ENCODE measurements at places on chromosomes 5 and 9. TPM values are rescaled to one million over a fixed set of nuclear protein-coding genes. Genes with fewer than 3 reads are reported as not detected.

FBP2 gene
- 0.54 TPM for total RNA-seq

NMUR2 gene
- total RNA-seq: 0.14 TPM

CCDC187 gene
- total RNA-seq: not detected

BARHL1 gene
- total RNA-seq: not detected

XPA gene
- total RNA-seq: 6.4 TPM

CDKN2A gene
- 0.49 TPM for total RNA-seq

FBXL7 gene
- 17.8 TPM for total RNA-seq

SVEP1 gene
- total RNA-seq: 6.4 TPM

DOK3 gene
- 4.4 TPM for total RNA-seq

CNTFR gene
- total RNA-seq: 8.7 TPM

KCTD16 gene
- total RNA-seq: 0.03 TPM

TLX3 gene
- not detected for total RNA-seq

SH3TC2 gene
- 14.6 TPM for total RNA-seq

TMEM141 gene
- total RNA-seq: 75.9 TPM

MYMK gene
- total RNA-seq: not detected

ATP10B gene
- not detected for total RNA-seq

ZNF354C gene
- 4.7 TPM for total RNA-seq

PDE6A gene
- total RNA-seq: 0.05 TPM

FOXD4L5 gene
- not detected for total RNA-seq

TXNDC8 gene
- total RNA-seq: not detected

MLANA gene
- total RNA-seq: not detected

PCDHA12 gene
- total RNA-seq: not detected

TAF11L10 gene
- not detected for total RNA-seq

GRXCR2 gene
- 5.5 TPM for total RNA-seq

PCA3 gene
- not detected for total RNA-seq

AUH gene
- 37.9 TPM for total RNA-seq

C5orf58 gene
- not detected for total RNA-seq

CDC25C gene
- 0.24 TPM for total RNA-seq

CXCL14 gene
- total RNA-seq: 1.8 TPM

FLT4 gene
- 5.5 TPM for total RNA-seq

All from Right ventricle myocardium inferior (tissue), 1 donor.